AG09309 (cell line): ENCODE measurements at places on chromosomes 6 and 20.
A peak's percentile ranks its signal among the peaks of the same experiment; 100 is the strongest.

GRCh38 chr6:30060606-30061091 is 416 bp upstream of the POLR1H start:
- DNase-seq = no peak

DNA sequence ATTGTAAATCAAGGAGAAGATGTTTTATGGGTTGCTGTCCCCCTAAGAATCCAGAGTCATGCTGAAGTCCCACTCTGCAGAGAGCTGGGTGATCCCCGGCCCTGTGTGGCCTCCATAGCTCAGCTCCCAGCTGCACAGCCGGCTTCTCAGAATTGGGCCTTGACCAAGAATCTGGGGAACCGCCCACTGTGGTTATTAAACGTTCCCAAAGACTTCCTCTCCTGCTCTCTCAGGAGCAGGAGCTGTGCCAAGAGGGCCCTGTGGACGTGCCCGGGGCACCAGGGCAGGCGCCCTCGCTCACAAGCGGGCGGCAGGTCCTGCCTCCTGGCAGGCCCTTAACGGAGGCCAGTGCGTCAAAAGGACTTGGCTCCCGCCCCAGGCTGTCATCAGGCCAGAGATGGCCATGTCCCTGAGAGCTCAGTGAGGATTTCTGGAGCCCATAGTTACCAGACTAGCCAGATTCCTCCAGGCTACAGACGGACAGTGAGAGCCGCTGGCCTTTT is 30.4 kb downstream of the ZC3H12D start:
- peak; percentile 68 for DNase-seq

GRCh38 chr6:145015739-145016558 is 719.4 kb downstream of the EPM2A start:
- DNase-seq = peak; percentile 76

GRCh38 chr6:119067091-119067490 is 11.4 kb downstream of the FAM184A start:
- no peak for DNase-seq

GRCh38 chr20:24634855-24635254 is 165.4 kb downstream of the SYNDIG1 start:
- DNase-seq = peak; percentile 81

GRCh38 chr20:32366380-32366779 is 8.2 kb downstream of the ASXL1 start:
- no peak for DNase-seq

GRCh38 chr20:3068986-3069900 is 2.2 kb upstream of the OXT start:
- DNase-seq = no peak

- no peak for DNase-seq
Measured at GRCh38 chr20:44736170-44737021, 9.3 kb upstream of the KCNK15 start.

DNA sequence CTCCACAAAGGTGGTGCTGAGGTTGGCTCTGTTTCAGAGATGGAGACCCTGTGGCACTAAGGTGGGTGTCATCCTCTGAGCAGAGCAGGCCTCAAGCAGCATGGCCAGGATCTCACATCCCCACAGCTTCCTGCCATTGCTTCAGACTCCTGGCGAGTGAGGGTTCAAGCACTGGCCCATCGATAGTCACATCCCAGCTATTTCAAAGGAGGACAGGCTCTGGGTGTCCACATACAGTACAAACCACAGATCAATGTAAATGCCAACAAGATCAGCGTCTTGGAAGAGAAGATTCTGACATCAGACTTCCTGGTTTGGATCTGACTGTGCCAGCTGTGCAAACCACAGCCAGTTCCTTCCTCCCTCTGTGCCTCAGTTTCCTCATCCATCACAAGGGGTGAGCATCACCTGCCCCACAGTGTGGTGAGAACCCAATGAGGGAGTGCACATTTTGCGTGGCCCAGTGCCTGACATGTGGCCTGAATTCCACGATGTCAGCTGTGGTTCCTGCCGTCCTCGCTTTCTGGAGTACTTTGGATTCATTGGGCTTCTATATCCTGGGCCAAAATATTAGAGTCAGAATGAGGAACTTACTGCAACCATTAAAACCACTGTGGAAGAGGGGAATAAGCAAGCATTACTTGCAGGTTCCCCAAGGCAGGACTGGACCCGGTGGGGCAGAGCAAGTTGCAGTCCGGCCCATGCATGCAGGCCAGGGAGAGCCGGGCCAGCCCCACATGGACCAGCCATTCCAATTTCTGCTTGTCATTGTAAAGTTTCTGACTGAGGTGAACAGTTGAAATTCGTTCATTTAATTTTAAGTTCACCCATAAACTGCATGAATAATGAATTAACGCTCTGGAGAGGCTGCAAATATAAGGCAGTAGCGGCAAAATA is 236.0 kb downstream of the TTLL2 start:
- no peak for DNase-seq

GRCh38 chr20:16020971-16021370 is 552.3 kb downstream of the KIF16B start:
- DNase-seq = no peak

DNA sequence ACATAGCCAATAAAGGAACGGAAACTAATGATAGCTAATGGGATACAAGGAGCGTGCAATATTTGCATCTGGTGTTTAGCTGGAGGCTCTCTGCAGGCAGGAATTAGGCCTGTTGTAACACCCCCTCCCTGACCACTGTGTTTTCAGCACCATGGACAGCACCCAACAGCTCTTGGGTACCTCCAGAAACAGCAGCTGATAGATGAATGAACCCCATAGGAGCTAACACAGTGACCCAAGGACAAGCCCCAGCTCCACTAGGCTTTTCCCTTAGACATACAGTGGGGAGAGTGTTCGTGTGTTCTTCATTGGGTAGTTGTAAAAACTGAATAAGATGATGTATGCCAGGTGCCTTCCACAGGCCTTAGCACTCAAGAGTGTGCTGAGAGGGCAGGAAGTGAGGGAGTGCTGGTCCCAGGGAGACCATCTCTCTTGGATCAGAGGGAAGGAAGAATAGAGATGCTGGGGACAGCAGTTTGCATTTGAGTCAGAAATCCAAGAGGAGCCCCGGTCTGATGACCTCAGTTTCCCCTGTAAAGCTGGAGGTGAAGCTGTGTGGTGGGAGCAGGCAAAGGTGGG is 161.3 kb downstream of the PHACTR3 start:
- no peak for DNase-seq

DNA sequence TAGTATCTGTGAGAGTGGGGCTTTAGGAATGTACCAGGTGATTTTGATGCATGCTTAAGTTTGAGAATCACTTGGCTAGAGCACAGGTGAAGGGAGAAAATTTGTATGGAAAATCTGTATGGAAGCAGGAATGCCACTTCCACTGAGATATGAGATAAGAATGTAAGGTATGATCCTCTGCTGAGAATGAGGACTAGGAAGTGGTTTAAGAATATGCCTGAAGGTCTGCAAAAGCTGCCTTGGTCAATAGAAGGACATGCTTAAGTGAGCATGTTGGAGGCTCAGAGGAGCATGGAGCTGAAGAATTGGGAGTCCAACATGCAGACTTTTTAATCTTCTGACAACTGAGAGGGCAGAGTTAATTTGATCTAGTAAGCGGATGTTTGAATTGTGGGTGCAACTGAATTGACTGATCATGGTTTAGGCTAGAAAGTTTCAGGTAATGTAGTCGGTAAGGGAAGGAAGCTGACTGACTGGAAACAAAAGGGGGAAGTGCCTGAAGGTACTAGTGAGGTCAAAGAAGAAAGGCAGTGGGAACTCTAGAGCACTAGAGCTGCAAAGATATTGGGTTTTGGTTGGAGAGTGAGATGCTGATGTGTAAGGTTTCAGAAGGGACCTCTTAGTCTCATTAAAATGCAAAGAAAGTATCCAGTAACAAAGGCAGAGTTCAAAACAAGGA is 28.6 kb upstream of the NOTCH4 start:
- no peak for DNase-seq
